Esophagus squamous epithelium (tissue), 5 donors: ENCODE measurements at places on chromosomes 5 and 9.
A peak's percentile ranks its signal among the peaks of the same experiment; 100 is the strongest.

DNA sequence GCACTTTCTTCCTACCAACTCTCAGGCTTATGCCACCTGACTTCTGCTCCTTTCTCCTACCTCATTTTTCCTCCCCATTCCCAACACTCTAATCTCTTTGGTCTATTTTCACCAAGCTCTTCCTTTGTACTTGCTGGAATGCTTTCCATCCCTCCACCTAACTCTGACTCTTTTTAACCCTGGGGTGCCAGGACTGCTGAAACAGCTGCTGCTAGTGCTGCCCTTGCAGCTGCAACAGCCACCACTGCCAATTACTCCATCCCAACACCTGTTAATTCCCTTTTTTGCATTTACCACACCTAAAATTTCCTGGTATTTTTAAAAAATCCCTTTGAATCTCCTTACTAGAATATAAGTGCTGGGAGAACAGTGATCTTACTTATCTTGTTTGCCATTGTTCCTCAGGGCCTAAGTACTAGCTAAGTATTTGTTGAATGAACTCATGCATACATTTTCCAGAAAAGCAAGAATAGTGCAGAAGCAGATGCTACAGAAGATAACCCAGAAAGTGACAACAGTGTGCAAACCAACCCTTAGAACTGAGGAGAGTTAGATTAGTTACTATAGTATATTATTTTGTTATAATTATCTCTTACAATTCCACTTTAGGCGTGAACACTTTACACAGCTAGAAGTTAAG is 11.5 kb downstream of the NADK2 start:
- DNase-seq, result no peak

DNA sequence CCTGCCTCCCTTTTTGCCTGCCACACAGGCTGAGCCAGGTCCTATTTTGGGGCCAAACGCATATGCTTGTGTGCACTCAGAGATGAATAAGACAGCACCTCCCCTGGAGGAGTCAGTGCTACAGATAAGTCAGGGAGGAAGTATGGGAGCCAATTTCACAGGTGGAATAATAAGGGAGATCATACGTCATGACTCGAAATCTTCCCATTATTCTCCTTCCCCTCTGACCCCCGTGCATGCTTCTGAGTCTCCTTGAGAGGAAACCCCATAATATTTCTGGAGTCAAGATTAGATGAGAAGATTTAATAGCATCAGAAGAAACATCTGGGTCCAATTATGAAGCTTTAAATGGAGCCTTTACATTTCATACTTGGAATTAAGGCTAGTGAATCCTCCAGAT is 15.1 kb upstream of the ZCCHC7 start:
- no peak for DNase-seq

DNA sequence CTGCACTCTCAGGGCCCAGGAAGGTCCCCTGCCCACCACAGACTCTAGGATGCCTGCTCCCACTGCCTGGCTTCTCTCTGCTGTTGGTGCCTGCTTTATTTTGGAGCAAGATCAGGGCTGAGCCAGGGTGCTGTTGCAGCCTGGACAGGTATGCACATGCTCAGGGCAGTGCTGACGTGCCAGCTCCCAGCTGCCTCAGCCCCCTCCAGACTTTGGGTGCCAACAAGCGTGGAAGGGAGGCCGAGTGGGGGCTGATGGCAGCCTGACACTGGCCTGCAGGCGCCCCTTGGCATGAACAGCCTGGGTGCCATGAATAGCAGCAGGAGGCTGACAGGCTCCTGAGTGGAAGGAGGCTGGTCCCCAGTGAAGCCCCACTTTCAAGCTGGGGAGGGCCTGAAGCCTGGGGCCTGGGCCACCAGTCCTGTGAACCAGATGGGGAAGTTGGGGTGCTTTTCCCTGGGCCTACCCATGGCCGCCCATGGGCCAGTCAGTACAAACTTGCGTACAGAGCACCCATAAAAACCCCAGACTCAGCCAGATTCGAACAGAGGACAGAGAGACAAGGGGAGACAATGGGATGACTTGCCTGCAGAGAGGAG is 6.8 kb downstream of the AMBP start:
- DNase-seq, result no peak

- no peak for DNase-seq
Measured at GRCh38 chr5:134506054-134507039, 19.1 kb upstream of the JADE2 start.

DNA sequence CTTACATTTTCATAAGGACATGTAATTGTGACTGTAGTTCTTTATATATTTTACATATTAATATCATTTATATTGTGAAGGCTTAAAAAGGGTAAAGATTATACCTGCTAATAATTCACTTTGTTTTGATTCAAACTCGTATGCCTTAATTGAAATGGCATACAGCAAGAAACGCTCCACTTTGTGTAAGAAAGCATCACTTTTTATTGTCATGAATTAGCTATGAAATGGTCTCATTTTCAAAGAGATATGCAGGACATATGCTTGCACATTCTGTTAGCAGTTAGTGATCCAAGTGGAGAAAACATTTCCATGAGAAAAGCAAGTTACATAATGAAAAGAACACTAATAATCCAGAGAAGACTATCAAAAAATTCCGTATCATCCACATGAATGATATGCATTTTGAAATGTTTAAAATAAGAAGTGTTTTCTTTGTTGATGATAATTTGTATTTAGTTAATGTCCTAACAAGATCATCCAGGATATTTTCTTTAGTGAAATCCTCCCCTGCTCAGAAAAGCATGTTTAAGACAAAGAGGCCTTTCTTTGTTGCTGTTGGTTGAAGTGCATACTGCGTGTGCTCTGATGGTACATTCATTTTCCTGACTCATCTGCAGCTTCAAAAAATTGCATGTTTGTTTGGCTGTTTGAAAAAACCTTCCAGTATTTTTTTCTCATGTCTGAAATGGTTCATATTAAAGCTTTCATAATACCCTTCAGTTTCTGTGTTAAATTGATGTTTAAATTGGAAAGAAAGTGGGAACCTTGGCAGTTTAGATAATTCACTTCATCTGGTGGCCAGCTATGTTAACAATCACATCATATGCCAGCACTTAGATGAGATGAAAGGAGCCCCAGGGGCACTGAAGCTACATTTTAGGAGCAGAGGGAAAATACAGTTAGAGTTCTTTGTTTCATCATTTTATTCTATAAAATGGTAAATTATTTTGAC is 242.2 kb downstream of the CSNK1G3 start:
- no peak for DNase-seq

GRCh38 chr5:14327624-14328023 is 184.5 kb downstream of the TRIO start:
- no peak for DNase-seq

DNA sequence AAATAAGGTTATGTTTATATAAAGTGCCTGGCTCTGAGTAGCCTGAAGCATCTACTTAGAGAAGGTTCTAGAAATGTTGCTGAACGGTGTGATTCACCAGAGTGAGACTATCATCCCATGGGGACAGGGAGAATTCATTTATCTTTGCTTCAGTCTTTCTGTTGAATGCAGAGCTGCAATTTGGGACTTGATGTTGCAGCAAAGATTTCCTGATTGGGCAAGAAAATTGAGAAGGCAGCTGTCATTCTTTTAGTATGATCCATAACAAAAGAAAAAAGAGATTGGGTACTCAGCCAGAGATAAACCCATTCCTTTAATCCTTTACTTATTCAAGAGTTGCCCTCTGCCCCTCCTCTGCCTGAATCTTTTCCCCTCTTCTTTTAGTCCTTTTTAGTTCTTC is 456.3 kb upstream of the WWC1 start:
- no peak for DNase-seq

DNA sequence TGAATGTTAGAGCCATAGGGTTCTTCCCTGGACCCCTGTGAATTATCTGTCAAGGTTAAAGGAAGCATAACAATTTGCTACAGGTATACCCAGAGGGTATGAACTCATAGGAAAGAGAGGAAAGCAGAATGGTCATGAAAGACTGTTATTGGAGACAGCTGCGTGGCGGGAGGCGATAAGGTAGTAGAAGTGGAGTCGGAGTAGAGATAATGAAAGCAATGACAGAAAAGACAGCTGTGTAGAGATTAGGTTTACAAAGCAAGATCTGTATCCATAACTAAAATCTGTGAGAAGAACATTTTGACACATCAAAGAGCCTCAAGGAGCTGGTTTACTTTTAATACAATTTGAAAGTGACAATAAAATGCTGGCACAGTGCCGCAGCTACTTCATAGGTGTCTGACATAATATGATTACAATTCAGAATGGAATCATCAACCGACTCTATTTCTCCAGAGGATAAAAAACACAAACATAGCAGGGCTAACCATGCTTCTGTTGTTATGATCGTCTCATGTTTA is 603.9 kb downstream of the CDH12 start:
- DNase-seq, result no peak

DNA sequence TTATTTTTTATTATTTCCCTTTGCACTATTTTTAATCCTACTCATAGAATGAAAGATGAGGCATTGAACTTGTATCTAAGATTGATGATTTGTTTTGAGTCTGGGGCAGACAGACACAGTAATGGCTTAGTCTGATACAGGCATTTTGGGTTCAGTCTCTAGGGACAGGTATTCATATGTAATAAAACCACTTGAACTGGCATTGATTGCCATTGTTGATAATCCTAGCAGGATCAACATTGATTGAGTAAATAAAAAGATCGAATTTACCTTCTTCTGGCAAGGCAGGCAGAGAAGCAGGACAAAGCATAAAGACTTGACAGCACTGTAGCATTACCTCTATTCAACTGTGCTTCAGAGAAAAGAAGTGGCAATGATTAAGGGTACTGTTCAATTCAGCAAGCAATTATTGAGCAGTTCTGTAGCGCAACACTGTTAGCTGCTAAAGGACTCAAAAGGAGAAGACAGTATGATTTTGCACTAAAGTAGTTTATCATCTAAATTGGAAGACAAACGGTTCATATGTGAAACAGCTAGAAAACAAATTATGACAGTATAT is 144.4 kb downstream of the COMMD10 start:
- DNase-seq, result no peak

GRCh38 chr5:98314292-98314691 is 459.2 kb upstream of the RGMB start:
- DNase-seq, result no peak

DNA sequence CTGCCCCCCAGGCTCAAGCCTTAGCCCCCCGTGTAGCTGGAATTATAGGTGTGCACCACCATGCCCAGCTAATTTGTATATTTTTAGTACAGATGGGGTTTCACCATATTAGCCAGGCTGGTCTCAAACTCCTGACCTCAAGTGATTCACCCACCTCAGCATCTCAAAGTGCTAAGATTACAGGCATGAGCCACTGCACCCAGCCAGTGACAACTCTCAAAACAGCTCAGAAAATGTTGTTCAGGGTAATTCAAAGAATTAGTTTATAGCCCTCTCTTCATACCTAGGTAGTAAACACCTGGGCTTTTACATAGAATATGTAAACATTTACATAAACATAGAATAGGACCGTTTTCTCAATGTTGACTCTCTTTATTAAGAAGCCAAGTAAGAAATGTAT is 168.7 kb downstream of the ENC1 start:
- DNase-seq, result no peak

GRCh38 chr9:134378901-134379338 is 52.7 kb downstream of the RXRA start:
- no peak for DNase-seq

GRCh38 chr5:59712836-59713497 is 180.6 kb downstream of the PDE4D start:
- no peak for DNase-seq

DNA sequence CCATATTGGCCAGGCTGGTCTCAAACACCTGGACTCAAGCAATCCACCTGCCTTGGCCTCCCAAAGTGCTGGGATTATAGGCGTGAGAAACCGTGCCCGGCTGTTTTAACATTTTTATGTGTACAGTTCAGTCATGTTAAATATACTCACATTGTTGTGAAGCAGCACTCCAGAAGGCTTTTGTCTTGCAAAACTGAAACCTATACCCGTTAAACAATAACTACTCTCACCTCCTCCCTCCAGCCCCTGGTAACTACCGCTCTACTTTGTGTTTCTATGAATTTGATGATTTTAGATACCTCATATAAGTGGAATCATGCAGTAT is 23.1 kb upstream of the SHB start:
- no peak for DNase-seq

- DNase-seq, result no peak
Measured at GRCh38 chr5:8949908-8950307, 596.0 kb downstream of the SEMA5A start.

- DNase-seq, result no peak
Measured at GRCh38 chr9:129176701-129177442, 1.2 kb downstream of the IER5L start.

- no peak for DNase-seq
Measured at GRCh38 chr5:178241231-178241663, 8.6 kb upstream of the PHYKPL start.

- peak; percentile 66 for DNase-seq
Measured at GRCh38 chr9:3525836-3526164, at the start of gene RFX3. Gene RFX3 (minus strand): TSS chr9:3526001. CDS start chr9:3395588, 130,413 bp downstream.

DNA sequence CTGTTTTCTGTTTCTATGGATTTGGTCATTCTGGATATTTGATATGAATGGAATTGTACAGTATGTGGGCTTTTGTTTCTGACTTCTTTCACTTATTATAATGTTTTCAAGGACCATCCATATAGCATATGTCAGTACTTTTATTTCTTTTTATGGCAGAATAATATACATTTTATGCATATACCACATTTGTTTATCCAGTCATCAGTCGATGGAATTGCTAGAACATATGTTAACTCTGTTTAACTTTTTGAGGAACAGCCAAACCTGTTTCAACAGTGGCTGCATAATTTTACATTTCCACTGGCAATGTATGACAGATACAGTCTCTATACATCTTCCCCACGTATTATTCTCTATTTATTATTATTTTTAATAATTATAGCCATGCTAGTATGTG is 131.6 kb downstream of the PARP8 start:
- no peak for DNase-seq

- DNase-seq, result no peak
Measured at GRCh38 chr9:100554935-100555401, 22.9 kb upstream of the CAVIN4 start.

DNA sequence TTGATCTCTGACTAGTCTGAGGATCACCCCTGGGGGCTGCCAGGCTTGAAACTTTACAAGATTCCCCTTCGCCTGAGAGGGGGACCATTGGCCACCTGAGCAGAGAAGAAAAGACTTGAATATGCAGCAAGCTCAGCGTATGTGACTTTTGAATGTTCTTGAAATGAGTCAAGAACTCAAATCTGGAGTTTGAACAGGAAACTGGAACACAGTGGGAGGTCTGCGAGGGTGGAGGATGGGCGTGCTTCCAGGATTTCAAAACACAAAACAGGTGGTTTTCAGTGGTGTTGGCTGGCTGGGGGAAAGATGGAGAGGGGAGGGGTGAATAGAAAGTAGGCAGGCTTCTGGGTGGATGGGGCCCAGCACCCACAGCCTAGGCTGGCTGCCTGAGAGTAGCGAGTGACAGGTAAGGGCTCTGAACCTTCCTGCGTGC is 40.6 kb downstream of the TMEM174 start:
- DNase-seq, result no peak

- DNase-seq, result no peak
Measured at GRCh38 chr9:2015581-2016407, 647 bp downstream of the SMARCA2 start.

GRCh38 chr9:106632621-106633020 is 230.3 kb upstream of the ZNF462 start:
- DNase-seq, result no peak
